COR-L47 (cell line): ENCODE measurements at places on chromosomes 7 and 10.

GRCh38 chr7:79352323-79352722 lies 101.1 kb downstream of the MAGI2 start:
- DNase-seq, result no peak

- DNase-seq, result no peak
Observed at GRCh38 chr7:5838761-5839500, 41.7 kb upstream of the OCM start.

- DNase-seq, result no peak
Observed at GRCh38 chr7:3683546-3684539, 382.8 kb downstream of the SDK1 start.

DNA sequence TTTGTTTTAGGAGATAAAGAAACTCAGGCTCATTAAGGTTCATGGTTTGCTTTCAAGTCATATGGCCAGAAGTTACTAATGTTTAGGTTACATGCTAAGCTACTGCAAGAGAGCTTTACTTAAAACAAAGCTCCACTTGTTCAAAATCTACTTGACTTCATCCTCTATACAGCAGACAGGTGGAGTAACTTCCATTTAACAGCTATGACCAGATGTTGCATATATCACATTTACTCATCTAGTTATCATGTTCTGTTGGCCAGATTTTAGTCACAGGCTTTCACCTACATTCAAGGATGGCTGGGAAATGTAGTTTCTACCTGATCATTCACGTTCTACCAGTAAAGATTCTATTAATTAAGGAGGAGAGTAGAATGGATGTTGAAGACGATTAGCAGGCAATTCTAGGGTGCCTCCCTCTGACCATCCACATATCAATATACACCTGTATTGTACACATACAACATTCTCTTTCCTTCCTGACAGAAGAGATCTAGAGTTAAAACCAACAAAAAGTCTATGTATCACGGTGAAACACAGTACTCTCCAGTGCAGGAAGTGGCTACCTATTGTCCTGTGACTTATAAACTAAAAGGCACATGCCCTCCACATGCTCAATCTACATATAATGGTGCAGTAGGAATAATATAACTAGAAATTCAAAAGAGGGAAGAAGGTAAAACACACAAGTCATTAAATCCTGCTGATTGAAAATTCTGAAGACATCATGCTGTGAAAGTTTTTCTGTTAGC lies 488.0 kb downstream of the MDFIC start:
- no peak for DNase-seq

DNA sequence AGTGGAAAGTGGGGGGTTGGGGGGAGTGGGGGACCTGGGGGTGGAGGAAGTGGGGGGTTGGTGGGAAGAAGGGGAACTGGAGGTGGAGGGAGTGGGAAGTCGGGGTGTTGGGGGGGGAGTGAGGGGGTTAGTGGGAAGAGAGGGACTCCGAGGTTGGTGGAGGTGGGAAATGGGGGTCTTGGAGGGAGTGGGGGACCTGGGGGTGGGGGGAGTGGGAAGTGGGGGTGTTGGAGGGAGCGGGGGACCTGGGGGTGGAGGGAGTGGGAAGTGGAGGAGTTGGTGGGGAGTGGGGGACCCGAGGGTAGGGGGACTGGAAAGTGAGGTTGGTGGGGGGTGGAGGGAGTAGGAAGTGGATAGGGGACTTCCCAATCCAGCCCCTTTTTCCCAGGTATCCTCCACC lies 906 bp upstream of the MMD2 start:
- DNase-seq, result no peak

DNA sequence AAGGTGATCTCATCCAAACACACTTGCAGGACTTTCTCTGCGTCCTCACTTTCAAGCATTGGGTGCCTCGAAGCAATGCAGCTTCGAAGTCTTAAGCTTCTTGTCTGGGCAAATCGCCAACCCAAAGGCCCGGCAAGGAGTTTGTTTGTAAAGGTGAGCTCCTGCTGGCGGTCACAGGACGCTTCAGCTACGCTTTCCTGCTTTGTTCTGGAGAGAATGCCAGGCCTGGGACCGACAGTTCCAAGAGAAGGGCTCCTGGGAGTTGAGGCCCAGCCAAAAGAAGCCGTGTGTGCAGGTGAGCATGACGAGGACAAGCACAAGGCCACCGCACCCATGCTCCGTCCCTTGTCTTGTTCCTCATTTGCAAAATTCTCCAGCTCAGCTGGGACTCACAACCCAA lies 106.6 kb upstream of the DOCK1 start:
- DNase-seq, result no peak

DNA sequence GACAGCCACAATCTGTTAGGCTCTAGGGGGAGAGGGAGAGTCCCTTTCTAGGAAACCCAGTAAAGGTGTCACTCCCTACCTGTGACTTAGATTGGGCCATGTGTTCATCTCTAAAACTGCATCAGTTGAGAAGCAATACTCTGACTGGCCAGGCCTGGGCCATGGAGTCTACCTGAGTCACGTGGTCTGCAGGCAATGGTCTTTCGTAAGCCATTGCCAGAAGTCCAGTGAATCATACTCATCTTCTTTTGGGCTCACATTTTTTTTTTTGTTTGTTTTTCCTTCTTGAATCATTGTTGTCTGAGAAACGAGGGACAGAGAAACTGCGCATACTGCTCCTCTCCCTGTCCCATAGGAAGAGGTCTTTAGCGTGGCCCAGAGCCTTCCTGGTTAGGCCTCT lies 215.6 kb downstream of the CCSER2 start:
- DNase-seq, result no peak

DNA sequence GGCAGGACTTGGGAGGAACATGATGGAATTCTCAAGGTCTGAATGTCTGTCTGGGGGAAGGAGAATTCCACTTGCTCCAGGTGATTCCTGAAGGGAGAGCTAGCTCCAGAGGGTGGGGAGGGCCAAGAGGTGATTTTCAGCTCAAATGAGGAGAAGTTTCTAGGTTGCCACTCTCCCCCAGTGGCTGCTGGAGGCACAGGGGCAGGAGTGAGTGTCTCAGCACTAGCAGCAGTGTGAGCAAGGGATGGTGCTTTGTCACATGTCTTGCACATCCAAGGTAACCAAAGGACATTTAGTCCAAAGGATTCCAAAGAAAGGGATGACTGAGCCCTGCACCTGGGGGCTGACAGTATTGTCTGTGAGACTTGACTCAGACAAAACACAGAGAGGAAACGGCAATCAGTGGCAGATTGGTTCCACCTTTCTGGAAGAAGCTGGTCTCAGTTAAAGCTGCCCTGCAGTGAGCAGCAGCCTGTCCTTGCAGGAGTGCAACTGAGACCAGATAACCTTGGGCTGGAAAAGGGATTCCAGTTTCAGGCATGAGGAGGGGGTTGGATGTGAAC lies 51.2 kb upstream of the PCBD1 start:
- no peak for DNase-seq

GRCh38 chr7:47873762-47874161 lies 74.5 kb downstream of the PKD1L1 start:
- no peak for DNase-seq
